ENCODE measurements at places on chromosomes 12 and 14.

GRCh38 chr12:130838284-130838950, 633 bp downstream of the STX2 start:
- DNase-seq: no peak

DNA sequence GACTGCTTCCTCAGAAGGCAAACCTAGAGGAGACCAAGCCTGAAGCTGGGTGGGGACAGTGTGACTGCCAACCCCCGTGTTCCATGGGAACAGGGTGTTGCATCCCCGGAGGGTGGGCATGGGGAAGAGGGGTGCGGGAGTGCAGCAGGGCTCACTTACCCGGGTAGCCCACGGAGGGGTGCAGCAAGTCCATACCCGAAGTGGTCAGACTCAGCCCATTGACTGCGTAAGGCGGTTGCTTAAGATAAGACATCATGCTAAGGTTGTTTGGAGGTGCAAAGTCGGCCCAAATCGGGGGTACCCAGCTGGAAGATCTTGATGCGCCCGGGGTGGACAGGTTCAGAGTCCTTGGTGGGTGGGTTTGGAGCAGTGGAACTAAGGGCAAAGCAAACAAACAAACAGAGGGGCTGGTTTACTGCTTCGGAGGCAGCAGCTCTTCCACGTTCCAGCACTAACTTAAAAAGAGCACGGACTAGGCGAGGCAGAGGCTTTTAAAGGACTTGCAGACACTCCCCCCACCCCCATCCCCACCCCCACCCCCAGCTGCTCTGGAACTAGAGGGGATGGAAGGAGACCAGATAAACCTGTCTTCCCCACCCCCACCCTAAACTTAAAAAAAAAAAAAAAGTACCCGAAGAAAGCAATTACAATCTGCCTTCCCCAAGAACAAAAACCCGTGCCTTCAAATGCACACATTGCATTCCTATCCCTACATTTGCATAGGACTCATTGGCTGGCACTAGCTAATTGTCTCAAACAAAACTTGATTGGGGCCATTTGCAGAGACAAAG, 4.9 kb downstream of the OTX2 start:
- no peak for DNase-seq

DNA sequence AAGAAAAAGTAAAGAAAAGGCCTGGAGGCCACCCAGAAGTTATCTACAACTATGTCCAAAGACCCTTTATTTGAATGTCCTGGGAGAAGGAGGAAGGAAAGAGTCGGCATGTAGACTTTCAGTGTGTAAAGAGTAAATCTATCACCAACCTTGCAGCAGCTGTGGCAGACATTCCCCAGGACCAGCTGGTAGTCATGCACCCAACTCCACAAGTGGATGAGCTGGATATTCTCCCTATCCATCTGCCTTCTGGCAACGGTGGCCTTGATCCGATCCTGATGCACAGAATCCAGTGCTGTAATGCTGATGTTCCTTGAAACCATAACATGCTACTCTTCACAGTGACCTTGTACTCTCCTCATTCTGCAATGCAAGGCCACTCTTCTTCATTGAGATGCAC, 27.3 kb downstream of the KRT76 start:
- DNase-seq: no peak

DNA sequence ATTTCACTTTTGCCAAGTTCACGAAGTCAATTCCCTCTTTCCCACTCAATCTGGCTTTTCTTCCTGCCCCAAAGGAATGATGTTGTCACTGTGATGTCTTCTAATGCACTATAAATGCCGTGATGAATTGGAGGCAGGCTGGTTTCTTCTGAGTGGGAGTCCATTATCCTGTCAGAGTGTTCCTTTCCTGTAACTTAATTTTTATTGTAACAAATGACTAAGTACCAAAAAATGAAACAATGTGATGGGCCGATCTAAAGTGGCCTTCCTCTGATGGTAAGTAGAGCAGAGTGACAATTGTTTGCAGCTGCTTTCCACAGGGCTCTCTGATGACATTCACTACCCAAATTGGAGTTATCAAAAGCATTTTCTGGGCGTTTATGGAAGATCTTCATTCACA, 22.2 kb downstream of the TMEM30B start:
- no peak for DNase-seq

DNA sequence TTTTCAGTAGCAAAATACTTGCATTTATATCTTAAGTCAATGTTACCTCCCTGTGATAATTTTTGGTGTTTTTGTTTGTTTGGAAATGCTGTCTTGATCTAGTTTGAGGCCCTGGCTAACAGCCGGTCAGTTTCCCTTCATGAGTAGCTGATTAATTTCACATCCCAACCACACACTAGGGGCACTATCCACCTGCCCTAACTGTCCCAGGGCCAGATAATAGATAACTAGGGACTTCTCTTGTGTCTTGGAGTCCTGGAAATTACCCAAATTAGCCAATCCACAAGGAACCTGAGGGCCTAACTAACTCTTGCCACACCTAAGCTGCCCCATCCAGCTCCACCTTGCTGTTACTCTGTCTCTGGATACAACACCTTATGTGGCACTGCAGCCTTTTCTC, 399.9 kb downstream of the FOXG1 start:
- no peak for DNase-seq

DNA sequence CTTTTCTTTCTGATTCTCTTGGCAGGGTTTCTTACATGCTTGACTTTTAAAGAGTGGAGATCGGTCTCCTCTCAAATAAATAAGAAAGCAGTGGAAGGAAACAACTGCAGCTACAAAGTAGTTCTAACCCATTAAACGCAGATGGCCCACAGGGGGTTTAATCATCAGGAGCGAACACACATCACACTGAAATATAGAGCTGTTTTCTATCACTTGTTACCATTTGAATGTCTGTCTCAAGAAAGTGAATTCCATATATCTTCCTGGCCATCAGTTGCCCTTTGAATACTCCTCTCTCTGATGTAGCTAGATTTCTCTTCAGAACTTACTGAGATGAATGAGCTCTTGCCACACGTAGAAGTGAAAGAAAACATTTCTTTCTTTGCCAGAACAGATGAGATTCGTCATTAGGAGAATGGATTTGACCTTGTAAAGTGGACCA, 29.1 kb downstream of the ALX1 start:
- no peak for DNase-seq

DNA sequence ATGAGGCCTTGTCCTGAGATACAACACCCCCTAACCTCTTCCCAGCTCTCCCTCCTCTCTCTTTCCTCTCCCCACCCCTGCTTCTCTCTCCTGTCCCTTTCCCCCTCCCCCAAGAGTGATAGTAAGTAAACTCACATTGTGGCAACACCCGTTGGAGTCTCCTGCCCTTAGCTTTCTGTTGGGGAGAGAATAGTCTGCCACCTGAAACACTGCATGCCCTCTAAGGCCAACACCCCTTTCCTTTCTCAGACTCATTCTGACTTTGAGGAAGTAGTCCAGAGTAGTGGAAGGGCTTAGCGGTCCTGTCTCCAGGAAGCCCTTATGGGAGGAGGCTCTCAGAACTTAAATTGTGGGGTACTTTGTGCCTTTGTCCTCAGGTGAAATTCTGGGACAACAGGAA, 95.2 kb downstream of the PRKCH start:
- no peak for DNase-seq

- peak; percentile 34 for DNase-seq
Observed at GRCh38 chr12:24596768-24597388, 352.0 kb downstream of the BCAT1 start.

- DNase-seq: no peak
Observed at GRCh38 chr12:50387487-50387886, 8.9 kb downstream of the FAM186A start.

DNA sequence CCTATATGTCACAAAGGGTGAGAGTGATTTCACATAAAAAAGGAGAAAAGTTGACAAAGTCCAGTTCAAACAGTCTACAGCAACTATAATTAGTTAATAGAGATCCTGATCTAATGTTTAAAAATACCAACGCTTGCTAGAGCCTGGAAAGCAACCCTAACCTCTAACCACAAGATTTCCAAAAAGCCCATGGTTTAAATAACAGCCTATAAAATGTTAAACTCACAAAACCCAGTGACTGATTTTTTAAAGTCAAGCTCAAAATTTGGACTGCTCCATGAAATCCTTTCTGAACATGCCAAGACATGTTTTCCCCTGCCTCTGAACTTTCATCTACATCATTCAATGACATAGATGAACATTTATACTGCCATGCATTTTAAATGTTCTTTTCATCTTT, 81.6 kb downstream of the PLEKHG7 start:
- peak; percentile 5 for DNase-seq

GRCh38 chr12:56220611-56221231, 1.0 kb downstream of the RNF41 start:
- no peak for DNase-seq

DNA sequence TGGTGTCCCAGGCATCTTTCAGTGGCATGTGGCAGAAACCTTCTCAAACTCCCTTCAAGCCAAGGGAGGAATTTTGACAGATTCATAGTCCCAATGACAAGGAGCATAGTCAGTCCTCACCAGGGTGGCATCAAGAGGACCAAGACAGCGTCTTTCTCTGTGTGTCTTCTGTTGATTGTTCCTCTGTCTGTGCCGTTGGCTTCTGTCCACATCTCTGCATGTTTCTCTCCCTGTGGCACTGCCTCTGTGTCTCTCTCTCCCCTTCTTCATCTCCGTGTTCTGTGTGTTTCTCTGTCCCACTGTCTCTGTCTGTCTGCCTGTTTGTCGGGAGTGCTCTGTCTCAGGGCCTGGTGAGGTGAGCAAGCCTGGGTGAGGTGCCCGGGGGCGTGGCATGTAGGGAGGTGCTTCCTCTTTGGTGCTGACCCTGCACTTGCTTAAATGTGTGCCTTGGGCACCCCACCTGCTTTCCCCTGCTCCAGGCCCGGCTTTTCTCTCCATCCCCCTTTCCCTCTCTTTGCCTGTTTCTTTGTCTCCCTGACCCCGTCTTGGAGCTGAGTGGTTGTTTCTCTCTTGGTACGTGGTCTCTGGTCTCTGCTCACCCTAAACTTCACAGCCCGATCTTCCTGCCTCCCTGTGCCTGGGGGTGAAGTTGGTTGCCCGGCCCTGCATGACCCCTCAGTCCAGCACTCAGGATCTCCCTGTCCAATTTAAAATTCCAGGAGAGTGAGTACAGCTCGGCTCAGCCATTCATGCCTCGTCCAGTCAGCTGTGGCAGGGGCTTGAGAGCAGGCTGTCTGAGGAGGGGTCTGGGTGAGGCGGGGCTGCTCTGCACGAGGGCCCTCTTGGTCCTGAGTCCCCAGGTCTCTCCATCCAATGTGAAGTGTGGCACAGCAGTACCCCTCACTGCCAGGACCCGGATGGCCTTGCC, 28.5 kb downstream of the JDP2 start:
- no peak for DNase-seq

DNA sequence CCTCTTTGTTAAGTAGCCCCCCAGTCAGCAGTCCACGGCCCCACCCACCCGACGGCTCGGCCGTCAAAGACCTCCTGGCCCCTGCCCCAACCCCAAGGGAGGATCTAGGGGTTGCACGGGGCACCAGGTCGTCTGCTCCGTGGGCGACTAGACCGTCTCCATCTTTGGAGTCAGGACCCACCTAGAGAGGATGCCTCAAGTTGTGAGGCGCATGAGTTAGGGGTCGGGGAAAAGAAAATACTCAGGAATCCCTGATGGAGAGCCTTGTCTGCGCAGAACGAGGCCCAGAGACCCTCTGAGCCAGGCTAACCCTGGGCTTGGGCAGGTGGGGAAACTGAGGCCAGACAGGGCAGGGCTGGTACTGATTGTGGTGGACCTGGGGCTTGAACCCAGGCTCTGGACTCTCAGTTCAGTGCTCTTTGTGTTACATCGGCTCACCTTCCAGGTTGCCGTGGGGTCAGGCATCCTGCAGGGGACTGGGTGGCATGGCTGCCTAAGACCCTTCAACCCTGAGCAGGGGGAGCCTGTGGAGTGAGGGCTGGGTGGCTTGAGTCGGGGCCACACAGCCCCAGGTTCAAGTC, 839 bp downstream of the OTUB2 start:
- DNase-seq: no peak
